Cerebellar nuclear complex (tissue), 1 donor: ENCODE measurements at places on chromosomes 2 and 18.

- DNase-seq: no peak
Measured at GRCh38 chr2:159549234-159549633, 67.1 kb downstream of the BAZ2B start.

DNA sequence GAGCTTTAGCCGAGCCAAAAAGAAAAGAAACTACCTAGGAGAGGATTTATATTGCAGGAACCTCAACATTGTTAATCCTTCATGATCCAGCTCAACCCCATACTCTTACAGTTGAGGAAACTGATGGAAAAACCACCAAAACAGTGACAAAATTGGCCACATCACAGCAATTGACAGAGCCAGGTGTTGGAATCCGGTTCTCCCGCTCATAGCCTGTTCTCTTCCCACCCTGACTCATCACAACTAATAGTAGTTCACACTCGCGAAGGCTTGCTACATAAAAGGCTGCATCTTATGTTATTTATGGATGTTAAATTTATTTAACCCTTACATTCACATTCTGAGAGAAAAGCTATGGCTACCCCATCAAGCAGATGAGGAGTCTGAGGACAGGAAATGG is 33.7 kb downstream of the SLC9A4 start:
- no peak for DNase-seq

- DNase-seq: no peak
Measured at GRCh38 chr2:227407591-227408151, 19.9 kb upstream of the SCYGR1 start.

DNA sequence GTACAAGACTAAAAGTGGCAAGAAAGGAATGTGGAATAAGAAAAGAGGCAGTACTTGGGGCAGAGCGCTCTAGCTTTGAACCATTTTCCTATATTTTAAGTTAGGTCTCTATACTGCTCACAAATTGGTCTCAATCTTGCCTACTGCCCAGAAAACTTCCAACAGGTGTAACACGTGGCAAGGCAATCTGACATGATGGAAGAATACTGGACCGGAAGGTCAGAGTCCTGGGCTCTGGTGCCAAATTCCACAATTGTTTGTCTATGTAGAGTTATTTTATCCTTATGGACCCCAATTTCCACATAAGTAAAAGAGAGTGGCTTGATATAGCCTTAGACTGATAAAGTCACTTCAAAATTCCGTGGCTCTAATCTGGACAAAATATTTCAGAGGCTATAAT is 28.9 kb downstream of the NHEJ1 start:
- no peak for DNase-seq

DNA sequence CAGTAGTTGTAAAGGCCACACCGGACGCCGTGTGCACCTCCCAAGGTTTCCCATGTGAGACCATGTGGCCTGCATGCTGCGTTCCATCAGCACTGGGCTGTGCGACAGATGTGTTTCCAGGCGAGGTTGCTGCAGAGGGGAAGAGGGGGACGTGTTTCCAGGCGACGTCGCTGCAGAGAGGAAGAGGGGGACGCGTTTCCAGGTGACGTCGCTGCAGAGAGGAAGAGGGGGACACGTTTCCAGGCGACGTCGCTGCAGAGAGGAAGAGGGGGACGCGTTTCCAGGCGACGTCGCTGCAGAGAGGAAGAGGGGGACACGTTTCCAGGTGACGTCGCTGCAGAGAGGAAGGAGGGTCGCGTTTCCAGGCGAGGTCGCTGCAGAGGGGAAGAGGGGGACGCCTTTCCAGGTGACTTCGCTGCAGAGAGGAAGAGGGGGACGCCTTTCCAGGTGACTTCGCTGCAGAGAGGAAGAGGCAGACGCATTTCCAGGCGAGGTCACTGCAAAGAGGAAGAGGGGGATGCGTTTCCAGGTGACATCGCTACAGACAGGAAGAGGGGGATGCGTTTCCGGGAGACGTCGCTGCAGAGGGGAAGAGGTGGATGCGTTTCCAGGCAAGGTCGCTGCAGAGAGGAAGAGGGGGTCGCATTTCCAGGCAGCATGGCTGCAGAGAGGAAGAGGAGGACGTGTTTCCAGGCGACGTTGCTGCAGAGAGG is 24.5 kb downstream of the NFATC1 start:
- no peak for DNase-seq

GRCh38 chr2:56034258-56034657 is 110.7 kb upstream of the EFEMP1 start:
- no peak for DNase-seq

DNA sequence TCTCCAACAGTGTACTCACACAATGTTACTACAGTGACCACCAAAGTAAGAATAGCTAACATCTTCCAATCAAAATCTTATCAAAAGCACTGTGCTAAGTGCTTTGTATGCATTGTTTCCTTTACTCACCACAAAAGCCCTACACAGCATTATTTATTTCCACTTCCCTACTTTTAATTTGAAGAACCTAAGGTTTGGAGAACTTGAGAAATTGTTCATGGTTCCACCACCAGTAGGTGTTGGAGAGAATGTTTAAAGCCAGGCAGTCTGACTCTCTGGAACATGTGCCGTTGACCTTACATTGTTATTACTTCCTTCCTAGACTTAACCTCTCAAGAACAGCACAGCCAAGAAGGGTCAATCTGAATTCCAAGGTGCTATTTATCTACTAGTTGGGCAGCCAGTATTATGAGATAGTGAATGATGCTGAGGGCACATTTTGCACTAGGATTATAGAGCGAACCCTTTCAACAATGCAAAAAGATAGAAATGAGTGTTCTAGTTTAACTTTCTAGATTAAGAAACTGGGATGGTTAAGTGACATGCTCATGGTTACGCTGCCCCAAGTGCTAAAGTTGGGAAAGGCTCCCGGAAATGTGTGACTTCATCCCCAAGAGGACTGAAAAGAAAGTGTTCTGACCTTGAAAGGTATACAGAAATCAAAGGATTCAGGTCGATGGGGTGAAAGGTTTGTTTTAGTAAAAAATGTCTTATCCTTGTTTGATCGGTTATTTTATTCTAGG is 55.2 kb upstream of the FAM136A start:
- no peak for DNase-seq

DNA sequence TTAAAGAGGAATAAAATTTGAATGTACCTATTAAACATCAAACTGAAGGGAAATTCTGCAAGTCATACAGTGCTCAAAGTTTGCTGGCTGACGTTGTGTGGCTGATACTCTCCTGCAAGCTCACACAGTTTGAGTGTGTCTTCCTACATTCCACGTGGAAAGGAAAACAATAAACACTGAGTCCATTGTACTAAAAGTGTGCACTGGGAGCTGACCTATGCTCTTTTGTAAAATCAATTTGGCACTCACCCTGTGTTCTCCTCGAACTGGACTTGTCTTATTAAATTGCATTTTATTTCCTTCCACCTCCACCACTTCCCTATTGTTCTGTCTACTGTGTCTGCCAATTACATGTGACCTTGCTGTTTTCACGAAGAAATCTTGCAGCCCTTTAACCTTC is 458.0 kb downstream of the CPS1 start:
- DNase-seq: no peak

GRCh38 chr2:237717366-237718276 is 81.0 kb upstream of the RBM44 start:
- no peak for DNase-seq

- no peak for DNase-seq
Measured at GRCh38 chr2:127639111-127639474, 6.9 kb upstream of the GPR17 start.

DNA sequence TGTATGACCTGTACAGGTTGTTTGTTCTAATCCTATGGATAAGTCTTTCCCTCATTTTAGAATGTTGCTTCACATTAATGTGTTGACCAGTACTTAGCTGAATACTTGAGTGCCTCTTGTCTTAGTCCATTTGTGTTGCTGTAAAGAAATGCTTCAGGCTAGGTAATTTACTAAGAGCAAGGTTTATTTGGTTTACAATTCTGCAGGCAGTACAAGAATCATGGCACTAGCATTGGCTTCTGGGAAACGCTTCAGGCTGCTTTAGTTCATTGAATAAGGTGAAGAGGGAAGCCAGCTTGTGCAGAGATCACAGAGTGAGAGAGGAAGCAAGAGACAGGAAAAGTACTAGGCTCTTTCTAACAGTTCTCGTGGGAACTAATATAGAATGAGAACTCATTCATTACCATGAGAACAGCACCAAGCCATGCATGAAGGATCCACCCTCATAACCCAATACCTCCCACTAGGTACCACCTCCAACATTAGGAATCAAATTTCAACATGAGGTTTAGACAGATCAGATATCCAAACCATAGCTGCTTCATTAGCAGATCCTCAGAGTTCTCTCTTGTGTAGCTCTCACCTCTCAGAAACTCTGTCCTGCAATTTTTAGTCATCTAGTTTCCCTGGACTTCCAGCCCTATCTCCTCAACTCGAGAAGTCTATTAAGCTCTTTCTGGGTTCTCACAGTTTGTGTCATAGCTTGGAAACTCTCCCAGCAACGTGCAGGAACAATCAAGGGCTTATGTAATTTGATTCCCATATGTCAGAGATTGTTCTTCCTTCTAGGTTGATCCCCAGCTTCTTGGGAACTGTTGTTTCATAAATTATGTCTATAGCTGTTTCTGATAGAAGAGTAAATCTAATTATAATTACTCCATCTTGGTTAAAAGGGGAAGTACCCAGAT is 2082.3 kb upstream of the CELF4 start:
- no peak for DNase-seq

GRCh38 chr2:226312155-226312554 is 487.5 kb downstream of the IRS1 start:
- no peak for DNase-seq

GRCh38 chr2:79103214-79103613 is 15.4 kb upstream of the REG1B start:
- no peak for DNase-seq

GRCh38 chr2:136929531-136929930 is 164.2 kb downstream of the THSD7B start:
- no peak for DNase-seq

DNA sequence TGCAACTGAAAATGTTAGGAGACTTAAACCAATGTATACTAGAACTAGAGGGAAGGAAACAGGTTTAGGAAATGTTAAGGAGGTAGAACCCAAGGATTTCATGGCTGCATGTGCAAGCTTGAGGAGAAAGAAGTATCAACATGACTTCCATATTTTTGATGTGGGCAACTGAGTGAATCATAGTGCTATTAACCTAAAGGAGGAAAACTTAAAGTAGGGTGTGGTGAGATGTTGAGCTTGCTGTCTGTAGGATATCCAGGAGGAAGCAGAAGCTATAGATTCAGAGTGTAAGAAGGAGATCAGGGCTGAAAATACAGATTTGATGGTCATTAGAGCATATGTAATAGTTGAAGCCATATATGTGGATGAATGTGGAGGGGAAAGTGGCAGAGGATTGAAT is 31.5 kb downstream of the NDC80 start:
- no peak for DNase-seq

GRCh38 chr2:54577035-54577434 is 120.9 kb downstream of the SPTBN1 start:
- DNase-seq: no peak

- DNase-seq: no peak
Measured at GRCh38 chr2:154688373-154688772, 10.1 kb upstream of the KCNJ3 start.

- DNase-seq: no peak
Measured at GRCh38 chr2:50615291-50615690, 416.6 kb downstream of the NRXN1 start.

DNA sequence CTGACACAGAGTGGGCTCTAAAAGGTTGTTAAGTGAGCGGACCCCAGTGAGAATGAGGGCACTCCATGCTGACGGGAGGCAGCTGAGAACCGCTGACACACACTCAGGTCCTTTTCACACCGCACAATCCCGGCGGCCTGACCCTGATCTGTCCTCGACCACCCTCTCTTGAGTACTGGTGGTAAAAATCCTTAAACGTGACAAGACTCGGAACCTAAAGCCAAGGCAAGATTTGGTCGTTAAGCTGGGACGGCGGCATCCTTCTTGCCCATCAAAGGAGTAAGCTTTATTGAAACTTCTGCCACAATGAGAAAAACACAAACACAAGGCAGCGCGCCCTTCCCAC is 569 bp downstream of the TMX3 start:
- DNase-seq: no peak

DNA sequence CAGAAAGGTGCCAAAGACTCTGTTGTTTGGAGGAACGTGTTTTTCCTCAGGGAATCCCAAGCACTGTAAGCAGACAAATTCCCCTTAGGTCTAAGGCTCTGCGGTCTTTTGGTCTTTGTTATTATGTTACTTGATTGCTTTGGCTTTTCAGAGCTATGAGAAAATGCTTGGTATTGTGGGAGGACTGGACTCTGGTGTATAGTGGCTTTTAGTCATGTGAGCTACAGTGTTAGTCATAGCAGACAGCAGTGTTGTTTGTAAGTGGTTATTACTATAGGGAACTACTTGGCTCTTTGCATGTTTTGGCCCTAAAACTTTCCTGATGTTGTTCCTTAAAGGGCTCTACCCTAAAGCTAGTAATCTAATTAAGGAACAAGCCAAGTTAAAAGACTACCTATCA is 956.2 kb upstream of the LRATD1 start:
- no peak for DNase-seq

DNA sequence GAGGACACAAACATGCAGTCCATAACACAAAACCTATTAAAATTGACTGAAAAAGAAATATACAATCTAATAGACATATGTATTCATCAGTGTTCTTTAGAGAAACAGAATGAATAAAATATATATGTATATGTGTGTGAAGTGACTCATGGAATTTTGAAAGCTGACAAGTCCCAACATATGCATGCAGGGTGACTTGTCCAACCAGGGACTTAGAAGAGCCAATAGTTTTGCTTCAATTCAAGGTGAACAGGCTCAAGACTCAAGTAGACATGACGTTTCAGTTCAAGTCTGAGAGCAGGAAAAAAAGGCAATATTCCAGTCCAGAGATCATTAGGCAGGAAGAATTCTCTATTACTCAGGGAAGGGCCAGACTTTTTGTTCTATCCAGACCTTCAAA is 271.2 kb upstream of the SETBP1 start:
- no peak for DNase-seq

- DNase-seq: no peak
Measured at GRCh38 chr2:75276093-75277029, 77.0 kb upstream of the TACR1 start.

GRCh38 chr2:121955426-121955825 is 200.0 kb downstream of the TSN start:
- no peak for DNase-seq

DNA sequence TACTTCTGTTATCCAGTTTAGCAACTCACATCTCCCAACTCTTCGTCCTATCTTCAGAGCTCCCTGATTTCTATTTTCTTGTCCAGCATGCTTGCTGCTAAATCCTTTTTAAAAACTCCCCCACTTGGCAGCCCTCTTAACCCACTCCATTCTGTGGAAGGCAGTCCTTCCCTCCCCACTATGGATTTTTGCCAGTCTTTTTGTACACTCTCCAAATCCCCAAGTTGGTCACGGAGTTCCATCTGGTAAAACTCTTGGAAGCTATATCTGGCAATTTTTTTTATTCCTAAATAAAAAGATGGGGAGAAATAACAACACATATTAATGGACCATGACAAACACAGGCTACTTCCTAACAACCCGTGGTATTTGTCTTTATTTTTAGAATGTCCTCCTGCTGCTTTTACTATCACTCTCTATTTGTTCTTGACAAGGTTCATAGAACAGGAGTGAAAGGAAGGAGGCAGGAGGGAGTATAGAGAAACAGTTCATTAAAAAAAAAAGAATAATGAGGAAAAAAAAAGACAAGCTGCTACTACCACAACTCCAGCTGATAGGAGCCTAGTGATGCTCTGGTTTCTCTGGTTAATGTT is 120.0 kb upstream of the THSD7B start:
- DNase-seq: no peak

- DNase-seq: no peak
Measured at GRCh38 chr2:54122939-54123338, 7.5 kb downstream of the ACYP2 start.

- DNase-seq: no peak
Measured at GRCh38 chr2:20491739-20492531, 45.1 kb downstream of the RHOB start.

GRCh38 chr2:219461047-219461514 is 26.4 kb downstream of the SPEG start:
- no peak for DNase-seq
